ENCODE measurements at places on chromosomes 4 and X.

GRCh38 chr4:110617075-110617640, 5.7 kb downstream of the PITX2 start:
- no peak for DNase-seq

GRCh38 chr4:108425988-108426387, 194.4 kb upstream of the RPL34 start:
- DNase-seq: no peak

DNA sequence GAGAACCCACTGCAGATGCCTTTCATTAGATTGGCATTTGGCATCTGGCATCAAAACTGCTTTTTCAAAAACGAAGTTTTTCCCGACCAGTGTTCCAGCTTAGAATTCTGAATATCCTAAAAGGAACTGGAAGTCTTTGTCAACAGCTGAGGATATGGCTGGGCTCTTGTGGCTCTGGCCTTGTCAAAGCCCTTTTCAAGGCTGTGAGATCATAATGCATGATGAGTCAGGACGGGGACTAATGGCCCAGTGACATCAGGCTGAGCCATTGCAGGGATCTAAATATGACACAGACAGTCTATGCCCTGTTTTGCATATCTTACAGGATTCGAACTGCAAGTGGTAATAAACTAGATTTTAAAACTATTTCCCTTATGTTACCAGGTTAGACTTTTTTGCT, 306.4 kb downstream of the PTTG2 start:
- no peak for DNase-seq

DNA sequence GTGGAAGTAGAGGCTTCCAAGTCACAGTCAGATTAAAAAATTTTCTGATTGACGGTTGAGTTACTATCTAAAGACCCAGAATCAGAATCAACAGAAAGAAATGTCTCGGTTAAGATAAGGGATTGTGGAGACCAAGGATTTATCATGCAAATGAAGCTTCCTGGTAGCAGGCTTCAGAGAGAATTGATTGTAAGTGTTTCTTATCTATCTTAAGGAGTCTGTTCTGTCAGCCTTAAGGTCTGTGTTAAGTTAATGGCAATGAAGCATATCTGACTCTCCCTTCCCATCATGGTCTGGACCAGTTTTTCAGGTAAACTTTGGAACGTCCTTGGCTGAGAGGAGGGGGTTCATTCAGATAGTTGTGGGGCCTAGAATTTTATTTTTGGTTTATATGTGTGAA, 780.2 kb downstream of the FAM133A start:
- DNase-seq: no peak

DNA sequence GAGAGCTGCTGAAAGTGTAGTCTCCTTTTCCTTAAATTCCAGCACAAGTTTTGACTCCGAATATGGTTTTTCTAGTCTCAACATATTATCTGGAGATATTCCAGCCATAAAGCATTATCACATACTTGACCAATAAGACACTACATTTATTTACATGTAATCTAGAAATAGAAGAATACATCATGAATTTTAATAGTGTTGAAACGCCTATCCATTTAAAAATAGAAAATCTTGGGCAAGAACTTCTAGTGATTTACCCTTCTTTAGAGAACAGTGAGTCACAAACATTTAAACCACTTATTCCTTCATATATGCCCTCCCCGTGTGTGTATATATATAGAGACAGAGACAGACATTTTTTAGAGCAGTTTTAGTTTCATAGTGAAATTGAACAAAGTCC, 161.5 kb downstream of the SOWAHB start:
- DNase-seq: no peak

- no peak for DNase-seq
These were observed 567.1 kb downstream of the IL15 start for GRCh38 chr4:142203505-142203904.

DNA sequence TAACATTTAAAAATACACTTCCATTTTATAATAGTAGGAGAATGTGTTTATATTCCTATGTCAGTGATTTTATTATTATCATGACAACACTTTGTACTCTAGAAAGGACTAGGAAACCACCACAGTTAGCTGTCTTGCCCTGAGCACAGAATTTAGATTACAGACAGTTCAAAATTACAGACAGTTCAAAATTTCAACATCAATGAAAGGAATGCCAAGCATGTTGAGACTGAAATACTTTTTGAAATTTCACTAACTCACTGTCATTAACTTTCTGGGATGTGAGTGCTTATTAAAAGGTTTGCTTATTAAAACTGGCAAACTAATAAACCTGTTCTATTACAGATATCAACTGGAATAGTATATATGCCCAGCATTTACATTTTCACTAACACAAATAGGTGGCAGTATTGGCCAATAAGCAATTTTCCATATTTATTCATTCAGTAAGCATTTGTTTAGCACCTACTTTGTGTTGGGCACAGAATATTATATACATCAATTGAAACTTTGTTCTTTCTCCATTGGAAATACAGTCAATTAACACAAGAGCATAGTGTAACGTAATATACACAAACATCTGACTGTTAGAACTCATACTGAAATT, 179.4 kb downstream of the FBXW7 start:
- no peak for DNase-seq

Data from upper lobe of left lung (tissue), 6 donors.